ENCODE measurements at places on chromosomes 5 and 9. TPM values are rescaled to one million over a fixed set of nuclear protein-coding genes. Genes with fewer than 3 reads are reported as not detected.

DNA sequence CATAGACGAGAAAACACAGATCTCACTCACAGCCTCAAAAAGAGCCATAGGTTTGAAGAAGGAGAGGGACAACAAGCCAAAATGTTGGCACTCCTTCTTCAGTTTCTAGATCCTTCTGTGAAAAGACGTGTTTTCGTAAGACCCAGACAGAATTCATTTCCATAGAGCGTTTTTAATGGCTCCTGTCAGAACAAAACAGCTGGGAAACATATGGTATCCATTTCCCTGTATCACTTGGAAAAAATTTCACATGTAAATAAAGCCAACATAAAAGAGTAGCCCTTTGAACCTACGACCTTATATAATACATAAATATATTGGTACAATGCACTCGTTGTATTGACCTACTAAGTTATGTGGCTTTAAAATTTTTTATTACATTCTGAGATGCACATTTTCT is 108.1 kb downstream of the SNCAIP start:
- H3K36me3 ChIP-seq: no peaks in the 10 kb centered on the region
- DNase-seq: no peak
- no peaks in the 10 kb centered on the region for H3K27me3 ChIP-seq
- H3K4me1 ChIP-seq: peaks cover 3% of the 10 kb centered on the region

DNA sequence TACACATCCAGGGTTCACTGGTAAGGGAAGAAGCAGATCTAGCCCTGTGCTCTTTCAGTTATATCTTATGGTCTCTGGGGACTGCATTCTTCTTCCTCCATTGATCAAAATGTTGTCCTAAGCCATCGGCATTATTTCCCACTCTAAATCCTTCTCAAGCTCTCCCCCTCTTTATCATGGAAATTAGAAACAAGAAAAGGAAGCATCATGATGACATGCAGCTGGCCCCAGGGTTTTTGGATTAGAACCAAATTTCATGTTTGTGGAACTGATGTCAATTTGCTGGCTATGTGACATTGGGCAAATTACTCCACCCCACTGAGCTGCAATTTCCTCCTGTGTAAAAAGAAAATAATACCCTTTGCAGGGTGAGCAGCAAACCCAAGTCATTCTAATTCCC is 39.5 kb downstream of the MFAP3 start:
- H3K27me3 ChIP-seq: no peaks in the 10 kb centered on the region
- H3K27ac ChIP-seq: no peak overlapping the region
- H3K4me3 ChIP-seq: no peak overlapping the region
- no peak for DNase-seq
- no peaks in the 10 kb centered on the region for H3K36me3 ChIP-seq

- no peak overlapping the region for H3K27ac ChIP-seq
- no peaks in the 10 kb centered on the region for H3K27me3 ChIP-seq
- no peaks in the 10 kb centered on the region for H3K4me1 ChIP-seq
These were observed 21.5 kb upstream of the MAN2A1 start for GRCh38 chr5:109668237-109668636.

GRCh38 chr5:1652873-1653697 is 129.3 kb upstream of the LPCAT1 start:
- H3K36me3 ChIP-seq: no peaks in the 10 kb centered on the region
- peaks cover 45% of the 10 kb centered on the region for H3K27me3 ChIP-seq
- DNase-seq: no peak
- no peak overlapping the region for H3K27ac ChIP-seq
- no peak overlapping the region for H3K4me3 ChIP-seq

DNA sequence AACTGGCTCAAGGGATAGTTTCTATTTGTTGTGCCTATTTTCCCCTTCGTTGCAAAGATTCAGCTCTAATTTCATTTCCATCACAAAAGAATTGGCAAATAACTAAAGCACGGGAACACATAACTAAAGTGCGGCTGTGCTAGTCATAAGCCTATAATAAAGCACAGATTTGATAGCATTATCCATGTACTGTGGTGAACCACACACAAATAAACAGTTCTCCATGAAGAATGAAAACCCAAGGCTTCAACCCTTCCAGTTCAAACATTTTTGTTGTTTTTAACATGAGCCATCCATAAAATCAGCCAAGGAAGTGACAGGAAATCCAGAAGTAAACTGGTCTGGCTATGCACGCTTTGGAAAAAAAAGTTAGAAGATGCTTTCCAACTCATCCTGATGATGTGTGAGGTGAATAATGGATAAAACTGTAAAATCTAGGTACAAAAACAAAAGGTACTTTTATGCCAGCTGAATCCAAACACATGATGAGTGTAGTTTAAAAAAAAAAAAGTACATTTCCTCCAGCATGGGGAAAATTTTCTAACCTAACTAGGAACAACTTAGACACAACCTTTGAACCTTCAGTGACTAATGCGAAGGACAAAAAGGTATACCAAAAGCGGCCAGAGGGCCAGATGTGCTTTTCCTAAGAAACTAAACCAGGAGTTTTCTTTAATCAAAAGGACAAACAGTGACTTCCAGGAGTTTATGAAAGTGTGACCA is 10.2 kb downstream of the ZNF608 start:
- no peaks in the 10 kb centered on the region for H3K36me3 ChIP-seq
- H3K27ac ChIP-seq: peak overlapping the region; percentile 61
- peak overlapping the region; percentile 70 for H3K4me3 ChIP-seq
- DNase-seq: no peak
- H3K4me1 ChIP-seq: peaks cover 11% of the 10 kb centered on the region

DNA sequence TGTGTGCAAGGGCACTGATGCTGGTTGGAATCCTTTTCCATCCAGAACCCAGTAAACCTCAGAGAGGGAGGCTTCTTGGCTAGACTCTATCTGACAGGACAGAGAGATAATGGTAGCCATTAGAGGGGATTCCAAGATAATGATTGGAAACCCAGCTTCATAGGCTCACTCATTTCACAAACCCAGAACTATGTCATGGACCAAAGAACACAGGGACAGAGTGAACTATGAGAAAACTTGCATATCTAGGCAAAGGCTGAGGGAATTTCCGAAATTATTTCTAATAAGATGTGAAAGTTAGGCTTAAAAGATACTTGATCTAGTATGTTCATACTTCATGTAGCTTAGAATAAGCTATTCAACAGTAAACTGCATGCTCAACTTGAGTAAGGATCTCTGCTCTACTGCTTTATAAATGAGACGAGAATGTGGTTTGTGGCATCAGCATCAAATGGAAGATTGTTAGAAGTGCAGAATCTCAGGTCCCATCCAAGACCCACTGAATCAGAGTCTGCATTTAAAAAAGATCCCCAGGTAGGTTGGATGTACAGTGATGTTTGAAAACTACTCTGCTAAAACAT is 261.4 kb downstream of the DMRT2 start:
- no peaks in the 10 kb centered on the region for H3K27me3 ChIP-seq
- no peak for DNase-seq
- H3K4me3 ChIP-seq: no peak overlapping the region
- no peaks in the 10 kb centered on the region for H3K36me3 ChIP-seq
- no peak overlapping the region for H3K27ac ChIP-seq
- H3K4me1 ChIP-seq: no peaks in the 10 kb centered on the region

DNA sequence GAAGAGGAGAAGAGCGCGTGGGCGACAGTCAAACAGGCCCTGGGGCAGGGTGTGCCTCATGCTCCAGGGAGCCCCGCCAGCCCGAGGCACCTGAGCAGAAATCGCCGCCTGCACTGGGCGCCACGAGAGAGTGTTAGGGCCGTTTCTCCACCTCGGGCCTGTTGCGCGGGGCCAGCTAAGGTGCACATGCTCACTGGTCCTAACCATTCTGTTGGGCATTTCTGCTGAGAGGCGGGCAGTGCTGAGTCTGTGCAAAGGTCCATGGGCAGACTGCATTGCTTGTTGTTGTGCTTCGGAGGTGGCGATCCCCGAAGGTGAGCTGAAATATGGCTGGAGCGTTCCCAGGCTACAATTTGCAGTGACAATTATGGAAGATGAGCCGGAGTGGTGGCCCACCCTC is 367.8 kb upstream of the SPATA31A5 start:
- no peaks in the 10 kb centered on the region for H3K27me3 ChIP-seq
- no peak overlapping the region for H3K27ac ChIP-seq
- H3K4me1 ChIP-seq: no peaks in the 10 kb centered on the region
- H3K4me3 ChIP-seq: no peak overlapping the region
- H3K36me3 ChIP-seq: peaks cover 1% of the 10 kb centered on the region
- peak; percentile 55 for DNase-seq

PCA3 gene
- total RNA-seq: not detected

IFNK gene
- total RNA-seq: not detected

GRCh38 chr9:123416176-123416575 is 60.2 kb downstream of the CRB2 start:
- H3K4me1 ChIP-seq: no peaks in the 10 kb centered on the region
- no peak overlapping the region for H3K27ac ChIP-seq
- DNase-seq: peak; percentile 33
- peaks cover 7% of the 10 kb centered on the region for H3K36me3 ChIP-seq

ZNF462 gene
- total RNA-seq: 25.8 TPM

GRCh38 chr9:91682806-91683205 is 259.2 kb upstream of the NFIL3 start:
- peaks cover 39% of the 10 kb centered on the region for H3K4me1 ChIP-seq
- DNase-seq: no peak
- H3K27ac ChIP-seq: peak overlapping the region; percentile 86
- H3K36me3 ChIP-seq: no peaks in the 10 kb centered on the region
- no peaks in the 10 kb centered on the region for H3K27me3 ChIP-seq

C7 gene
- not detected for total RNA-seq

- no peak for DNase-seq
- H3K27ac ChIP-seq: no peak overlapping the region
- H3K4me3 ChIP-seq: no peak overlapping the region
- no peaks in the 10 kb centered on the region for H3K27me3 ChIP-seq
These were observed 36.2 kb downstream of the TARS1 start for GRCh38 chr5:33476992-33477391.

Data from chondrocyte (in vitro differentiated cells).